ENCODE measurements at places on chromosomes 2 and 18. TPM values are rescaled to one million over a fixed set of nuclear protein-coding genes. Genes with fewer than 3 reads are reported as not detected.
A peak's percentile ranks its signal among the peaks of the same experiment; 100 is the strongest.

- no peak for DNase-seq
- H3K36me3 ChIP-seq, result no peaks in the 10 kb centered on the region
- H3K27me3 ChIP-seq, result no peaks in the 10 kb centered on the region
- H3K4me1 ChIP-seq, result no peaks in the 10 kb centered on the region
- H3K4me3 ChIP-seq, result no peak overlapping the region
- H3K27ac ChIP-seq, result no peak overlapping the region
Measured at GRCh38 chr2:134167015-134167414, 86.9 kb upstream of the MGAT5 start.

DNA sequence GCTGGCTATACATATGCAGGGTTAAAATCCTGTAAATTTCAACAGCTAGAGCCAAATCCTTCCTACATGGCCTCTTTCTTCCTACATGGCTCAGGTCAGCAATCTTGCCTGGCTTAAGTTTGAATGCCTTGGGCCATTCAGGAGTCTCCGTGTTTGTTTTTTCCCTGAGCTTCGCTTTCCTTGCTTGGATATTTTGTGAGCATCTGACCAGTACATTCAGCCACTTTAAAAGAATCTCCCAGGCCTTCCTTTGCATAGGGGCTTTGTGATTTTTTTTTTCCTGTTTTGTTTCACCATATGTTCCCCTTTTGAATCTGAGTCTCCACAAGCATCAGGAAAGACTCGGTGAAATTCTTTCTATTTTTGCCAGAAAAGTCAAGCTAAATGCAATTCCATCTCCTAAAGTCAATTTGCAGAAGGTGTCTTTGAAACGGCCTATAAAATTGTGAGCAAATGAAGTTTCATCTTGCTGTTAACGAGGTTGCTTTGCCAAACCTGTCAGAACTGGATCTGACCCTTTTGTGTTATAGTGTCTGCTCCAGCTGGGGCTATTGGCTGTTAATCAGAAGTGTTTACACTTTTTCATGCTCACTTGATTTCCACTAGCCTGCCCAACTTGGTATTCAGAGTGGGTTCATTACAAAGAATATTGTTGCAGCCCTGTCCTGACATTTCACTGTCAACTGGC, 256.9 kb downstream of the DCC start:
- H3K36me3 ChIP-seq, result no peaks in the 10 kb centered on the region
- H3K27ac ChIP-seq, result peak overlapping the region; percentile 72
- no peaks in the 10 kb centered on the region for H3K27me3 ChIP-seq
- H3K4me3 ChIP-seq, result no peak overlapping the region

GRCh38 chr2:12014088-12014960, 267.9 kb downstream of the LPIN1 start:
- no peak overlapping the region for H3K27ac ChIP-seq
- DNase-seq, result no peak
- peaks cover 6% of the 10 kb centered on the region for H3K27me3 ChIP-seq
- H3K4me3 ChIP-seq, result no peak overlapping the region
- no peaks in the 10 kb centered on the region for H3K36me3 ChIP-seq

- no peaks in the 10 kb centered on the region for H3K36me3 ChIP-seq
- no peak for DNase-seq
- H3K27ac ChIP-seq, result no peak overlapping the region
Measured at GRCh38 chr2:29335396-29335795, 220.2 kb downstream of the CLIP4 start.

The CYTIP gene
- total RNA-seq, result not detected

DNA sequence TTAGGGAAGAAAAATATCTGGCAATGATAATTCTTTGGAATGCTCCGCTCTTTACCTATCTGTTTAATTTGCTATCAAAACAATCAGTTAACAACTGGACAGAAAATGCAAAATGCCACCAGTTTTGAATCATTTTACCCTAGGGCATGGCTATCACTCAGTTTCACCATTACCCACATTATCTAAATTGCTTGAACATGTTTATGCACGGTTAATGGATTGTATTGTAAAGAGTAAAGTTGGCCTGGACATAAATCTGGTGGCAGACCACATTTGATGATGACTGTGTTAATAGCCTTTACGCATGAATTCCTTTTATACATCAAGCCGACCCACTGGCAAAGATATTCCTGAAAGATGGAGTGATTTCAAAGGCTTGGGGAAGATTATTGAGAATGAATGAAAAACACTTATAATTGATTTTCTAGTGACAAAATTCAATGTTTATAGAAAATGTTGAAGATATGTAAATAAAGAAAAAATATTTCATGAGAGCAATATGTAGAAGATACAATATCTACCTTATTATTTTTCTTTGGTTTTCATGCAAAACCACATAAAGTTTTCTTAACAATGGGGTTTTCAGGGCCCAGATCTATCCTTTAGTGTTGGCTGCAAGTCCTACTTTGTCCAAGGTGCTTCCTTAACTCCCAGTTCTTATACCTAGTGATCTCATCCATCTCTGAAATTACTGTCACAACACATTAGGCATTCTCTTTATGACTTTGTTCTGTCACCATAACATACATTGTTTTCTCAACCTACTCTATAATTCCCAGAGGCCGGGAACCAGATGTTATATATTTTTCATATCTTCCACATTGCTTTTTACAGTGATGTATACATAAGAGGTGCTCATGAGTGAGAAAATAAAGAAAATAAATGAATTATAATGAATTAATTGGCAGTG, 265.1 kb downstream of the RIT2 start:
- DNase-seq, result no peak
- no peaks in the 10 kb centered on the region for H3K27me3 ChIP-seq
- no peaks in the 10 kb centered on the region for H3K36me3 ChIP-seq
- no peak overlapping the region for H3K27ac ChIP-seq
- no peaks in the 10 kb centered on the region for H3K4me1 ChIP-seq
- H3K4me3 ChIP-seq, result no peak overlapping the region

- no peak overlapping the region for H3K27ac ChIP-seq
- no peaks in the 10 kb centered on the region for H3K4me1 ChIP-seq
- no peak for DNase-seq
- no peaks in the 10 kb centered on the region for H3K27me3 ChIP-seq
- H3K36me3 ChIP-seq, result no peaks in the 10 kb centered on the region
Measured at GRCh38 chr2:86815611-86816010, 24.9 kb upstream of the CD8A start.

DNA sequence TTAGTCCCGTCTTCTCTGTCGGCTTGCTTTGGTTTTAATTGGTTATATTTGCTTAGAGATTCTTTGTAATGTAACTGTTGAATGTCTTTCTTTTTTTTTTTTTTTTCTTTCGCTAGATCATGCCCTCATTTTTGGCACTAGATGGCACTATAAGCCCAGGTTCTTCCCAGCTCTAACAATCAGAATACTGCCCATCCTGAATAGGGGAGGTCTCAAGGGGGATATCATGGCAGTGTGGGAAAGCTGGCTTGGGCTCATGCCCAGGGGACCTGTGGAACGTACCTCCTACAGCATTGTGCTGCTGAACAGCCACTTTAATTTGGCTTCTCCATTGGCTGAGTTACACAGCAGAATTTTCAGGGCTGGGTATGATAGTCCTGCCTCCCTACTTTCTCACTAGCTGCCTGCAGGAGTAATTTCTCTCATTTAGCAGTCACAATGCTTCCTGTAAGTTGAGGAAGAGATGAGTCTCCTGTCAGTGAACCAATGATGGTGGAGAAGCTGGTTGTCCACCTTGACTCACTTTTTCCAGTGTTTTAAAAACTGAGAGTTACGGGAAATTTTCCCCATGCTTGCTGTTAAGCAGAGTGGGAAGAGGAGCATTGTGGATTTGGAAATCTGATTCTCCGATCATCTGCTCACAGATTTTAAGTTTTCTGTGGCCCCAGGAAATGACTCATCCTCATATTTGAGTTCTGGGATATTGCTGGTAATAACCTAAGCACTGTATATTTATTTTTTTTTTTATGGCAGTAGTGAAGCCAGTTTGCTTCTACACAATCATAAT, 47.2 kb downstream of the RAD51AP2 start:
- no peaks in the 10 kb centered on the region for H3K36me3 ChIP-seq
- H3K27ac ChIP-seq, result no peak overlapping the region
- peak; percentile 65 for DNase-seq
- peak overlapping the region; percentile 18 for H3K4me3 ChIP-seq
- no peaks in the 10 kb centered on the region for H3K27me3 ChIP-seq

GRCh38 chr18:5370332-5370731, 74.8 kb upstream of the ZBTB14 start:
- H3K27me3 ChIP-seq, result no peaks in the 10 kb centered on the region
- DNase-seq, result no peak
- H3K4me3 ChIP-seq, result no peak overlapping the region
- H3K27ac ChIP-seq, result no peak overlapping the region
- H3K36me3 ChIP-seq, result no peaks in the 10 kb centered on the region
- no peaks in the 10 kb centered on the region for H3K4me1 ChIP-seq

The NCKAP5 gene
- 0.92 TPM for total RNA-seq

- H3K27ac ChIP-seq, result no peak overlapping the region
- H3K27me3 ChIP-seq, result no peaks in the 10 kb centered on the region
- H3K36me3 ChIP-seq, result peaks cover 19% of the 10 kb centered on the region
- no peak for DNase-seq
- H3K4me3 ChIP-seq, result no peak overlapping the region
Measured at GRCh38 chr2:23782646-23783045, 144.3 kb downstream of the ATAD2B start.

The TUBB8B gene
- not detected for total RNA-seq

GRCh38 chr2:231190531-231191197, 7.8 kb upstream of the ARMC9 start:
- H3K4me1 ChIP-seq, result no peaks in the 10 kb centered on the region
- DNase-seq, result peak; percentile 92
- H3K27ac ChIP-seq, result peak overlapping the region; percentile 24
- no peaks in the 10 kb centered on the region for H3K27me3 ChIP-seq
- H3K36me3 ChIP-seq, result no peaks in the 10 kb centered on the region

- no peaks in the 10 kb centered on the region for H3K36me3 ChIP-seq
- H3K4me1 ChIP-seq, result no peaks in the 10 kb centered on the region
- no peak overlapping the region for H3K4me3 ChIP-seq
- no peaks in the 10 kb centered on the region for H3K27me3 ChIP-seq
- DNase-seq, result no peak
Measured at GRCh38 chr2:69253611-69254301, 133.3 kb downstream of the GFPT1 start.

GRCh38 chr2:223042284-223042683, 9.7 kb upstream of the KCNE4 start:
- DNase-seq, result no peak
- H3K36me3 ChIP-seq, result no peaks in the 10 kb centered on the region
- H3K4me1 ChIP-seq, result peaks cover 3% of the 10 kb centered on the region
- H3K27me3 ChIP-seq, result no peaks in the 10 kb centered on the region
- H3K27ac ChIP-seq, result no peak overlapping the region

The CABLES1 gene
- 6.8 TPM for total RNA-seq

GRCh38 chr18:25189391-25190185, 162.4 kb downstream of the ZNF521 start:
- H3K4me3 ChIP-seq, result no peak overlapping the region
- no peaks in the 10 kb centered on the region for H3K36me3 ChIP-seq
- no peaks in the 10 kb centered on the region for H3K27me3 ChIP-seq
- no peaks in the 10 kb centered on the region for H3K4me1 ChIP-seq

- no peak overlapping the region for H3K4me3 ChIP-seq
- no peaks in the 10 kb centered on the region for H3K4me1 ChIP-seq
- peaks cover 89% of the 10 kb centered on the region for H3K36me3 ChIP-seq
- DNase-seq, result no peak
- no peak overlapping the region for H3K27ac ChIP-seq
- no peaks in the 10 kb centered on the region for H3K27me3 ChIP-seq
Measured at GRCh38 chr18:63407734-63408133, 14.5 kb downstream of the VPS4B start.

DNA sequence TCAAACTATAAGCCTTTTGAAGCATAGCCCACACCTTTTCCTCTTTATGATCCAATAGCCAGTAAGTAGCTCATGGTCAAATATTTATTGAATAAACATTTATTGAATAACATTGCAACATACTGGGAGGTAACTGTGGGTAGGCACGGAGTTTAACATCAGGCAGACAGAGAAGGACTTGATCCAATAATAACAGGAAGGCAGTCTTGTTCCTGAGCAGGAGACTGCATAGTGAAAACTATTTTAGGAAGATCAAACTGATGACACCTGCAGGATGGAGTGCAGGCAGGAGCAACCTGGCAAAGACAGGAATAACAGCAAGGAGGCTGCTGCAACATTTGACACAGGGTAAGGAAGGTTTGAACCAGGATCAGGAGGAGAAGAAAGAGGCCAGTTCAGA, 3.1 kb upstream of the DCTN1 start:
- H3K36me3 ChIP-seq, result peaks cover 25% of the 10 kb centered on the region
- H3K4me3 ChIP-seq, result no peak overlapping the region
- no peaks in the 10 kb centered on the region for H3K27me3 ChIP-seq
- H3K4me1 ChIP-seq, result peaks cover 6% of the 10 kb centered on the region
- DNase-seq, result no peak
- no peak overlapping the region for H3K27ac ChIP-seq

The ST6GAL2 gene
- 15.6 TPM for total RNA-seq

The PAX8 gene
- total RNA-seq, result not detected

The MAP2 gene
- total RNA-seq, result 1.8 TPM

- H3K36me3 ChIP-seq, result no peaks in the 10 kb centered on the region
- H3K4me3 ChIP-seq, result no peak overlapping the region
- H3K27ac ChIP-seq, result no peak overlapping the region
- H3K4me1 ChIP-seq, result no peaks in the 10 kb centered on the region
- DNase-seq, result no peak
Measured at GRCh38 chr2:159902722-159903121, 104.7 kb upstream of the CD302 start.

DNA sequence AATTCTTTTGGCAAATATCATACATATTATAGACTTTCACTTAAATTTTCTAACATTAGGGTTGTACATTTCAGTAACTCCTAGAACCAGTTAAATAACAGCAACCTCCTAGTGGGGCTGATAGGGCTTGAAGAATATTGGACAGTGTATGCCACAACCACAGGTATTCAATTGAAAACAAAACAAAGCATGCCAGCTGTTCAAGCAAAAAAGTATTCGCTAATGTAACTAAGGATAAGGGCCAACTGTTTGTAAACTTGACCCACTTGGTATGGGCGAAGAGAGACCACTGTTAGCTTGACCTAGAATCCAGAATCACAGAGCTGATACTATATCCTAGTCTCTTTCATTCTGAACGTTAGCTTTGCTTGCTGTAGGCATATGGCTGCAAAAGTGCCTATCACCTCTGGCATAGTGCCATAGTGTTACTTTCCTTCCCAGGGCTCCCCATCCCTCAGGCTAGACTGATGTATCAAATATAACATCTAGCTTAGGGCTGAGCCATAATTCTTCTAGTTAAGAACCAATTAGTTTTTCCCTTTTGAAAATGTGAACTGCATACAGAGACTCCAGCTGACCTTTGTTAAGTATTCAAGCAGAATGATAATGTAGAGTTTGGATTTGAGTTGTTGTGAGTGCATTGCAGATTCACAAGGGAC, 458.8 kb upstream of the NRXN1 start:
- no peaks in the 10 kb centered on the region for H3K27me3 ChIP-seq
- H3K36me3 ChIP-seq, result no peaks in the 10 kb centered on the region
- no peak overlapping the region for H3K4me3 ChIP-seq

DNA sequence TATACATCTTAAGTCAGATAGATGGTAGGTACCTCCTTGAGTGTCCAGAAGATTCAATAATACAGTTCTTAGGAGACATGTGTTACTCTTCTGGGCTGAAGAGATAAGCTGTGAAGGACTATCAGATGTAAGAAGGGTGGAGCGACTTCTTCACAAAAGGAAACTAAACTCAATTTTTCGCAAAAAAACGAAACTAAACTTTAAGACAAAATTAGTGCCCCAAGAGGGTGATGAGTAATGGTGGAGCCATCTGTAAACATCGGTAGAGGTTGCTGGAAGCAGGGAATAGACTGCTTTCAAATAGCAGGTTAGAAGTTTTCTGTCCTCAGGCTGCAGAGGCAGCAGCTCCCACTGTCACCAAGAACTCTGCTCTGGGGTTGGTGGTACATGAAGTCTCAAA, 111.6 kb upstream of the TACR1 start:
- no peaks in the 10 kb centered on the region for H3K36me3 ChIP-seq
- no peak overlapping the region for H3K4me3 ChIP-seq
- no peak for DNase-seq
- no peak overlapping the region for H3K27ac ChIP-seq
- no peaks in the 10 kb centered on the region for H3K27me3 ChIP-seq
- H3K4me1 ChIP-seq, result no peaks in the 10 kb centered on the region

Measured in endodermal cell (in vitro differentiated cells).